ENCODE measurements at places on chromosomes 2 and 18.

DNA sequence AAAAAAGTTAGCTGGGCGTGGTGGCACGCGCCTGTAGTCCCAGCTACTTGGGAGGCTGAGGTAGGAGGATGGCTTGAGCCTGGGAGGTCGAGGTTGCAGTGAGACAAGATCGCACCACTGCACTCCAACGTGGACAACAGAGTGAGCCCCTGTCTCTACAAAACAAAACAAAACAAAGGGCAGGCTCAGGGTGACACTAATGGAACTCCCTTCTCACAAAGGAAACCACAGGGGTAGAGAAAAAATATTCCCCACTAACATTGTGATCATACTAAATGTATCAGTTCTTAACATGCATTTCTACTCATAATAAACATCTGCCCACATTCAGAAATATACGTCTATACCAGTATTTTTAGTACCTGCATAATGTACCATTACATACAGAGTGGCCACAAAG, 21.1 kb downstream of the STAM2 start:
- DNase-seq: no peak

DNA sequence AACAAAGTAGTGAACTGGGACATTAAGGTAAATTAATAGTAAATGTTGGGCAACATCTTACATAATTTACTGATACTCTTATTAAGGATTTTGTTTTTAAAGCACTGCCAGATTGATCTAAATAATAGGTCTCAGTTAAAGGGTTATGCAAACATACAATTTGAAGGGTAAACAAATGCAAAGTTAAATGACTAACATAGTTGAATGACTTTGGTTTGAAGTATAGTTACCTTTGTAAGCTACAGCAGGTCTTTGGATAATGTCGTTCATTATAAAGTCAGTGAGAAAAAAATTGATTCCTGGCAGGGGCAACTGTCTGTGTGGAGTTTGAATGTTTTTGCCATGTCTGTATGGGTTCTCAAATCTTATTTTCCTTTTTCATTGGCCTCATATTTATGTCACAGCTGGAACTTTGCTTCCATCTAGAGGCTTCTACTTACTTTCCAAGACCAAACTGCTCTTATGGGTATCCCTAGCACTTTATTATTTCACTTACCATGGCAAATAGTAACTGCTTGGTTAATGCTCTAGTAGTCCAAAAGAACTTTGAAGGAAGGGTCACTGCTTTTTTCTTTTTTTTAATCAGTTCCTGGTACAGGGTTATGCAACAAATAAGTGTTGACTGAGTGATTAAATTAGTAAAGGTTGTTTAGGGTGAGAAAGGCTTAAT, 107.8 kb downstream of the NBEAL1 start:
- peak; percentile 1 for DNase-seq

DNA sequence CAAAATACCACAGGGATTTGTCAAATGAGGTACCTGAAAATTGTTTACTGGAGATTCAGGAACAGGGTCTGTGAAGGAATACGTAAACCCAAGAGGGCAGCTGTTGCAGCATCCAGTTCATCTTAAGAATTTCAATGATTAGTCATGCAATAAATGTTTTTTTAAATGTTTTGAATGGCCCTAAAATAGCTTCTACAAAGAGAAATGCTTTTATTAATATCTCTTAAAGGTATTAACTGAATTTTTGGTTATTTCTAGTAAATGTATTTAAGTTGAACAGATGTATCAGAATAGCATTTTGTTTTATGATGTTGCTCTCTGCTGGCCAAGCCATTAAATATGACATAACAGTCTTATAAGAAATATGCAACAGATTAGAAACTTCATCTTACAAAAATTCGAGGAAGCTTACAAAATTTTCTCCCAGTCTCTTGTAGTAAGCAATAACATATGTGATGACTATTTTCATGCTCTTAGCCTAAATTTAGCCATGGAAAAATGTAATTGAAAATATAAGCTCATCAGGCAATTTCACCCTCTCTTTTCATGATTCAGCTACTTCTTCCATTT, 863.9 kb downstream of the SUCLG1 start:
- no peak for DNase-seq

- DNase-seq: no peak
These were observed 76.6 kb downstream of the ALK start for GRCh38 chr2:29844713-29845326.

- no peak for DNase-seq
These were observed 98.0 kb downstream of the TRABD2A start for GRCh38 chr2:84782717-84783442.

Measured in cardiac muscle cell (in vitro differentiated cells and primary cell).